ENCODE measurements at places on chromosomes 3 and 15. TPM values are rescaled to one million over a fixed set of nuclear protein-coding genes. Genes with fewer than 3 reads are reported as not detected.

MASP1 gene
- not detected for total RNA-seq

ADCY5 gene
- total RNA-seq: 0.91 TPM

CACNA2D2 gene
- total RNA-seq: 0.25 TPM

CNTN3 gene
- not detected for total RNA-seq

TTLL13 gene
- total RNA-seq: not detected

GATA2 gene
- 13.3 TPM for total RNA-seq

DTWD1 gene
- total RNA-seq: 11.9 TPM

LRRK1 gene
- total RNA-seq: 12.0 TPM

C3orf49 gene
- total RNA-seq: not detected

LRTM1 gene
- total RNA-seq: not detected

SLC51A gene
- total RNA-seq: not detected

ZNF717 gene
- total RNA-seq: 14.0 TPM

OXTR gene
- total RNA-seq: 3.9 TPM

ALPK3 gene
- 0.43 TPM for total RNA-seq

FBXL22 gene
- total RNA-seq: not detected

SLC24A5 gene
- total RNA-seq: not detected

COL6A5 gene
- not detected for total RNA-seq

FOXL2 gene
- 1.8 TPM for total RNA-seq

KLF13 gene
- 18.8 TPM for total RNA-seq

TNNC1 gene
- total RNA-seq: 40.5 TPM

MAPK6 gene
- 68.2 TPM for total RNA-seq

TMCO5A gene
- not detected for total RNA-seq

TMIE gene
- not detected for total RNA-seq

RNF7 gene
- 87.7 TPM for total RNA-seq

PLIN1 gene
- total RNA-seq: not detected

ZNF106 gene
- total RNA-seq: 47.8 TPM

SKOR1 gene
- not detected for total RNA-seq

CPEB1 gene
- 0.82 TPM for total RNA-seq

CD86 gene
- not detected for total RNA-seq

GRAMD2A gene
- total RNA-seq: 1.2 TPM

LRRC3B gene
- not detected for total RNA-seq

CP gene
- total RNA-seq: 5.0 TPM

ANKRD34C gene
- not detected for total RNA-seq

LMAN1L gene
- not detected for total RNA-seq

CD276 gene
- 74.2 TPM for total RNA-seq

IL1RAP gene
- total RNA-seq: 6.2 TPM

GOLGA6L10 gene
- 3.8 TPM for total RNA-seq

DNASE1L3 gene
- not detected for total RNA-seq

EIF4E3 gene
- 1.7 TPM for total RNA-seq

EFCAB12 gene
- total RNA-seq: 0.14 TPM

IL5RA gene
- 0.23 TPM for total RNA-seq

LRRC2 gene
- 0.21 TPM for total RNA-seq

PLXNB1 gene
- 149 TPM for total RNA-seq

DNAH12 gene
- total RNA-seq: 0.45 TPM

ACTRT3 gene
- not detected for total RNA-seq

GOLGA8T gene
- total RNA-seq: not detected

CPLX3 gene
- total RNA-seq: not detected

SLC28A2 gene
- 0.11 TPM for total RNA-seq

SLC49A4 gene
- total RNA-seq: 41.6 TPM

OR5K2 gene
- not detected for total RNA-seq

ARPP21 gene
- not detected for total RNA-seq

RLBP1 gene
- not detected for total RNA-seq

ATP2B2 gene
- not detected for total RNA-seq

MESP2 gene
- 0.70 TPM for total RNA-seq

IL16 gene
- total RNA-seq: not detected

HCN4 gene
- 0.29 TPM for total RNA-seq

HDC gene
- not detected for total RNA-seq

LINGO1 gene
- 1.3 TPM for total RNA-seq

P2RY14 gene
- total RNA-seq: not detected

Measured in Caco-2 (cell line).